HT-29 (cell line): ENCODE measurements at places on chromosomes 6 and 20. TPM values are rescaled to one million over a fixed set of nuclear protein-coding genes. Genes with fewer than 3 reads are reported as not detected.
A peak's percentile ranks its signal among the peaks of the same experiment; 100 is the strongest.

- DNase-seq, result no peak
These were observed 199.9 kb downstream of the DTNBP1 start for GRCh38 chr6:15462717-15463525.

- DNase-seq, result peak; percentile 51
These were observed 99.5 kb upstream of the BHLHE23 start for GRCh38 chr20:63106108-63106764.

- no peak for DNase-seq
These were observed 155.0 kb downstream of the GRM1 start for GRCh38 chr6:146183831-146184230.

- DNase-seq, result no peak
These were observed 1.5 kb downstream of the BAK1 start for GRCh38 chr6:33578588-33579011.

DNA sequence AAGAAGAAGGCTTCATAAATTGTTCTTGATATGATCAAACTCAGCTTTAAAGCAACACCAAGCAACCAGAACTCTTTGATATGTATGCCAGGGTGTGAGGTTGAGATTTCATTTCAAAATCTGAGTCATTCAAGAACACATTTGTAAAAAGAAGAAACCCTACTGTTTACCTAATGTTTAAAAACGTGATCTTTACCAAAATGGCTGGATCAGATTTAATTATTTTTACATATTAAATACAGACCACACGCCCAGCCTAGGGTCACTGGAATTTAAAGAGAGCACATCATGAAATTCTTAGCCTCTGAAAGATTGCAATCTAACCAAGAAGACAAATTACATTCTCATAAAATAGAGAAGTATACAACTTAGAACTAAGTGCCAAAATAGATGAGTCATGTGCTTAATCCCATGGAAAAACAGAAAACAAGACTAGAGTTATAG is 206.8 kb upstream of the SMLR1 start:
- DNase-seq, result no peak

DNA sequence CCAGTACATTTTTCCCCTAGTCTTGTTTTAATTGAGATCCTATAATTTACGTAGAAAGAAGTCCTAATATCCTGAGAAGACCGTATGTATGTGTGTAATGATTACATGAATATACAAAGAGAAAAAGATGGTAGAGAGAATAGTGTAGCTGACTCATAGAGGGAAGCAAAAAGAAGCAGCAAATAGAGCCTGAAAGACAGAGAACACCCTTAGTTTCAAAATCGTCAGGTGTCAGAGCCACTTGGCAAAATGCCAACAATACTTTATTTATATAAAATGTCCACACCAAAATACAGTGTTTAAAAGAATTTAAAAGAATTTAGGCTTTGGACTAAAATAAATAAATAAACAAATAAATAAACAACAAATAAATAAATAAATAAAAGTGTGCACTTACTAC is 1414.1 kb upstream of the EYS start:
- no peak for DNase-seq

DNA sequence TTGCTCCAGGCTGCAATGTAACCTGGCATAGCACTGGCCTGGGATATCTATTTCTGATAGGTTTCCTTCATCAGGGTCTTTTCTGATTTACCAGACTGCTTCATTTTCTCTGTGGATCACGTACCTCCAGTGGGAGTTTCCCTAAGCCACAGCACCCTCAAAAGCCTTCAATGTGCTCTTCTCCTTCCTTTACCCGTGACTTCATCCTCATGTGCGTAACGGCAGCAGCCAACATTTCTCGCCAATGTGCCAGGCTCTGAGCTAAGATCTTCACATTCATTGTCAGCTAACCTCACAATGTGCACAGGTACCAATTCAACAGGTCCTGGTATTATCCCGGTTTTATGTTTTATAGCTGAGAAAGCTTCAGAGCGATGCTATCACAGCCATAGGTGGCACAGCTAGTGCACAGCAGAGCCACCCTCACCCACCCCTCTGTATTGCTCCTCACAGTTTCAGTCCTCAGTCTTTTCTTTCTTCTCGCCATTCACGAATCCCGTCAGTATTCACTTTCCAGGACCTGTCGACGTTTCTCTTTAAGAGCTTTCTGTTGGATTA is 58.2 kb downstream of the TNFAIP3 start:
- DNase-seq, result no peak

- no peak for DNase-seq
These were observed 32.7 kb downstream of the SLX4IP start for GRCh38 chr20:10467681-10468339.

GRCh38 chr6:46961232-46961631 is 39.5 kb upstream of the ADGRF5 start:
- no peak for DNase-seq

DNA sequence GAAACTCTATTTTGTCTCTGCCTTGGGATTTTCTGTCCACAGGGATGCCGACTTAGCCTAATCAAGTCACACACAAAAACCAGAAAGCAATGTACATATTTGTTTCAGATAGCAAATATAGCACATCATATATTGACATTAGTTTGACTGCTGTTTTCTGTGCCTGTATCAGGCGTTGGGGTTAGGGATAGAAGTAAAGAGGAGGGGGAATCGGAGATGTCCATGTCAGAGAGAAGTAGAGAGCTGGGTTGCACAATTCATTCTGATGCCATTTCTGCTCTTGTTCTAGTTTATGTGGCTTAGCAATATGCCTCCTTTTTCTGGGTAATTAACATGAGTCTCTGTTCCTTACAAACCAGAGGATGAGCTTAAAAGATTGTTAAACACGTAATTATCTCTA is 14.7 kb upstream of the IPCEF1 start:
- DNase-seq, result no peak

DNA sequence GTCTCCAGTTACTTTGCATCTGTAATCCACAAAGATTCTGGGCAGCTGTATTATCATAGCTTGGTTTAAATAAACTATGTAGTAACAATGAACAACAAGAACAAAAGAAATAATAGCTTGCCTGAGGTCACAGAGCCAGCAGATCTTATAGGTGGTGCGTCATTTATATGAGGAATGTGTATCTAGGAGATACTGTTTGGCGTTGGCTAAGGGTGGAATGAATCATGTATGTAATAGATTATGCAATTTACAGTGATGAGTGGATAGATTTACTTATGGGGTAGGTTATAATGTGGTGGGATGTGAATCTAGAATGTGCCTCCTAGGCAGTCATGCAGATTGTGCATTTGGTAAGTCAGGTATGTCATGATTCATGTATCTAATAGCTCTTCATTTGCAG is 42.8 kb downstream of the HNF4A start:
- DNase-seq, result no peak

DNA sequence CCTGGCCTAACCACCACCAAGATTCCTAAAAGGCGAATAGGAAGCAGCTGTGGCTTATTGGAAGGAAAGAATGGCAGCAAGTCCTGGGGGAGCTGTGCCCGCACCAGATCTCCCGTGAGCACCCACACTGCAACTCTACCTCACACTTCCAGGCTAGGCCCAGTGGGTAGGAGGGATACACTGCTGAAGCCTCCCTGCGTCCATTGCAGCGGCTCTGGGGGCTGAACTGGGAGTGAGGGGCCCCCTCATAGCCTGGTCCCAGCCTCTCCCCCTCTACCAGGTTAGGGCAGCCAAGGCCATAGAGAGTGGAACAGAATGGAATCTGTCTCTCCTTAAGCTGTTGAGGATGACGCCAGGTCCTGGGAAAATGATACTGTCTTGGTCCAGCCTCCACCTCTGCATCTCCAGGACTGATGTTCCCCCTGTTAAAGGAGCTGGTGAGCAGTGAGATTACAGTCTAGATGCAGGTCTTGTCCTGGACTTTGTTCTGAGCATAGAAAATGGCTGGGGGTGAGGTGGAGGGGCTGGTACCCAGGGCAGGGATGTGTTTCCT is 11.3 kb downstream of the CNPY3 start:
- no peak for DNase-seq

GRCh38 chr6:73371984-73372383 is 2.3 kb upstream of the OOEP start:
- no peak for DNase-seq

GRCh38 chr20:29689411-29690225 is 1567.8 kb upstream of the DEFB115 start:
- DNase-seq, result no peak

DNA sequence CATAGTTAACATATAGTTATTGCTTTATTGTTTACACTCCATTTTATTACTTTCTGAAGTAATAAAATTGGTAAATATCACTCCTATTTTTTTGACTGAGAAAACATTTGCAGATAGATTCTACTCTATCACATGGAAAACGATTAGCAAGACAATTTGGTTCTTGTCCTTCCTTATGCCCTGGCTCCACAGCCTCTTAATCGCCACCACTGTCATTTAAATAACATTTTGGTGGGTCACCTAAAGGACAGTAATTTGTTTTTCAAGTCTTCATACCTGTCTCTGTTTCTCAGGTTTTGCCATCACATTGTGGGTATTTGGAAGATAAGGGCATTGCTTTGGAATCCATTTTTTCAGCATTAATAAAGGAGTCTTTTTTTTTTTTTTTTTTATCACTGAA is 521.5 kb upstream of the IRAK1BP1 start:
- no peak for DNase-seq

The NKAIN4 gene
- total RNA-seq, result not detected in 2 replicates

GRCh38 chr6:3195695-3196497 is 31.6 kb downstream of the TUBB2B start:
- DNase-seq, result no peak

DNA sequence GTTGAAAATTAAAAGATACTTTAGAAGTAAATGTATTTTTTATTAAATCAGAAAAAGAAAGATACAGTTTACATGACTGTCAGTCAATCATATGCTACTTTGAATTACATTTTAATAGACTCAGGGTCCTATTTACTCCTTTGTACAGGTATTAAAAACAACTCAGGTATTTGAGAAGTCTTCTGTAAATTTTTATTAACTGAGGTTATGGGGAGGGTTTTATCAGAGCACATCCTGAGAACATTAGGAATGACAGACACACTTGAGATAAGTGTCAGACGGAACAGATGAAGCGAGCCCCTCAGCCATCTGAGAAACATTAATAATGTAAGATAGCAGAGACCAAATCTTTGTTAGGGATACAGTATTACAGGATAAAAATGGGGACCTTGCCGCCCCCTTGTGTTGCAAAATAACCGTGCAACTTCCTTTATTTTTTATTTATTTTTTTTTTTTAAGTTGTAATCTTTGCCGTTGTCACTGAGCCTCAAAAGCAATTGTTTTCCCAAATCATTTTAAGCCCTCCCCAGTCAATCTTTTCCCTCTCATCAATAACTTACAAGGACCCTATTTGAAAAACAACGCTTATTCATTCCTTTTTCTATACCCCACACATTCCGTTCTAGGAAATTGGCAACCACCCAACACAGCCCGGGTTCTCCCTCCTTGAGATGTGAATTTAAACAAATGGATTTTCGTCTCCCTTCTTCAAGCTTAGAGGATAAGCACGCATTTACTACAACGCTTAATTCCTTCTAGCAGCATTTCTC is 126.7 kb downstream of the BCAS1 start:
- DNase-seq, result peak; percentile 62

DNA sequence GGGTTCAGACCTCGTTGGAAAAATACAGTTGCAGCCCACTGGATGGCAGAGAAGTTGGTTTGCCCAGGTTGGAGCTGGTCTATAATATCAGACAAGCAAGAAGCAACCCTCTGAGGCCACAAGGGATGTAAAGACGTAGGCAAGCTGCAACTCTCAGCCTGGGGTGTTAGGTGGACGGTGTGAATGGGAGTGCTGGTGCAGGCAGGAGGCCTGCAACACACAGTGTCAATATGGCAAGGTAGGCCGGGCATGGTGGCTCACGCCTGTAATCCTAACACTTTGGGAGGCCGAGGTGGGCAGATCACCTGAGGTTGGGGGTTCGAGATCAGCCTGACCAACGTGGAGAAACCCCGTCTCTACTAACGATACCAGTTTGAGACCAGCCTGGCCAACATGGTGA is 10.5 kb downstream of the VPS16 start:
- DNase-seq, result no peak

DNA sequence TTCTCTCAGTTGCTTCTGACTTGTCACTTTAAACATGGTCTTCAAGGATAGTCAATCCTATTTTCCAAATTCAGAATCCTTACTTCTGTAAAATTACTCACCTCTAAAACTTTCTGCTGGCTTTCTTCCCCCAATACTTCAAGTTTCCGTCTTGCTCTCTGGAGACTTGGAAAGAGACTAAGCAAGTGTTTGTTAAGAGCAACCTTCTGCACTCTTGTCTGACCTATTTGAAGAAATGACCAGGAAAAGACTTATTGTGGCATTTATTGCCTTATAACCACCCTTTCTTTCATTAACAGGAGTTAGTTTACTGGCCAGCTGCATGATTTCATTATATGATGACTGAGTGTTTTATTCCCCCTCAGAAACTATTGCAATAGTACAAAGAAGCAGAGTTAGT is 181.0 kb downstream of the TBC1D7 start:
- no peak for DNase-seq
